Fibroblast of skin of scalp (primary cell): ENCODE measurements at places on chromosomes 11 and 22.

GRCh38 chr11:119615003-119615881, 113.8 kb downstream of the NECTIN1 start:
- DNase-seq: peak; percentile 48

DNA sequence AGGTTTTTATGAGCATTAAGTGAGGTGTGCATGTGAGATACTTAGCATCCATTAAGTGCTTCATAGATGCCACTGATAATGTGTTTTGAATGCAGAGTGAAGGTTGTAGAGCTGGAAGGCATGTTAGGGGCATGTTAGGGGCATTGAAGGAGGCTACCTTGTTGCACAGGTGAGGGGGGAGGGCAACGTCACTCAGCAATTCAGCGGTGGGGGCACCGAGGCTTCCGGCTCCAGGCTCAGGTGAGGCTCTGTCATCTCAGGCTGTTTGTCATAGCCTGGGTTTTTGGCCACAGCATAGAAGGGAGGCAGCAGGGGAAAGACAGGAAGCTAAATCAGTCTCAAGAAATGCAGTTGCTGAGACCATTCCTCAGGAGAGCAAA, 299.0 kb downstream of the NTM start:
- no peak for DNase-seq

GRCh38 chr11:107783121-107783520, 71.3 kb upstream of the SLN start:
- peak; percentile 35 for DNase-seq

DNA sequence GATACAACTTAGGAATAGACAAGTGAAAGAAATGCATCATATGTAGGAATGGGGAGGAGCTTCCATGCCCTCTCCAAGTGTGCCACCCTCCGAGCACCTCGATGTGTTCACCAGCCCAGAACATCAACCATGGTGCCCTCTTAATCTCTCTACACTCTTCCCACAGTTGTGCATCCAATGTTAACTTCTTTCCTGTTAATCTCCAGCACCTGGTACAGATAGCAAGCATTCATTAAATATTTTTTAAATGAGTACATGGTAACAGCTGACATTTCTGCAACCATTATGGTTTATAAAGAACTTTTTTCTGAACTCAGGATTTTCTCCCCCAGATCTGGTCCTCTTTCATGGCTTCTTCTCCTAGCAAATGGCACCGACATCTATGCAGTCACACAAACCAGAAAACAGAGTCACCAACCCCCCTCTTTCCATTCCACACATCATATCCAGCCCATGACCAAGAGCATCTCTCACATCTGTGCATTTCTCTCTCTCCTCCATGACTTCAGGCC, 118.1 kb upstream of the CLPB start:
- no peak for DNase-seq

GRCh38 chr22:50257451-50258360, 3.8 kb downstream of the MAPK12 start:
- DNase-seq: no peak

DNA sequence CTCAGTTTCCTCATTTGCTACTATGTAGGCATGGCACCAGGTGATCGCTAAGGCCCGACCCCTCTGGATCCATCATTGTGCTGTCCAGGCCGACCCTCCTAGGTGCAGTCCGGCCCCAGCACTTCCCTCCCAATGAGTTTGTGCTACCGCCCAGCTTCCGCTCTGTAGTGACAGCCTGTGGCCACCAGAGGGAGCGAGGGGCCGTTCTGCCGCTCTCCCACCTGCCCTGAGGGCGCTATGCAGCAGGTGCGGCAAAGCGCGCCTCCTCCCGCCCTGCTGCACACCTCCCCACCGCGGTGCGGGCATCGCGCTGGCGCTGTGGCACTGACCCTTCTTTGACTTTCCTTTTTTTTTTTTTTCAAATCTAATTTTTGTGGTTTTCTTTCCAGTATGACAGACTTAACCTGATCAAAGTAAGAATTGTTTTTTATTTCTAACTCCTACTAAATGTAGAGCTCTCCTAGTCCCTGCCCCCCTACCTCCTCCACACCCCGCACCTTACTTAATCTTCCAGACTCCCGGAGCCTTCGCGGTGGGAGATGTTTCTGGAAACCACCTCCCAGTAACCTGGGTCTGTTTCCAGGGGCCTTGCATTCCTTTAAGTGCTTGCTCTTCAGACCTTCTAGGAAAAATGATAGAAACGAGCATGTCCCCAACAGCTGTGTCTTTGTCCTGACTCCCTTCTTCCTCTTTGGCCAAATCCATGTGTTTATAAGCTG, 73.7 kb downstream of the SCN3B start:
- peak; percentile 37 for DNase-seq

DNA sequence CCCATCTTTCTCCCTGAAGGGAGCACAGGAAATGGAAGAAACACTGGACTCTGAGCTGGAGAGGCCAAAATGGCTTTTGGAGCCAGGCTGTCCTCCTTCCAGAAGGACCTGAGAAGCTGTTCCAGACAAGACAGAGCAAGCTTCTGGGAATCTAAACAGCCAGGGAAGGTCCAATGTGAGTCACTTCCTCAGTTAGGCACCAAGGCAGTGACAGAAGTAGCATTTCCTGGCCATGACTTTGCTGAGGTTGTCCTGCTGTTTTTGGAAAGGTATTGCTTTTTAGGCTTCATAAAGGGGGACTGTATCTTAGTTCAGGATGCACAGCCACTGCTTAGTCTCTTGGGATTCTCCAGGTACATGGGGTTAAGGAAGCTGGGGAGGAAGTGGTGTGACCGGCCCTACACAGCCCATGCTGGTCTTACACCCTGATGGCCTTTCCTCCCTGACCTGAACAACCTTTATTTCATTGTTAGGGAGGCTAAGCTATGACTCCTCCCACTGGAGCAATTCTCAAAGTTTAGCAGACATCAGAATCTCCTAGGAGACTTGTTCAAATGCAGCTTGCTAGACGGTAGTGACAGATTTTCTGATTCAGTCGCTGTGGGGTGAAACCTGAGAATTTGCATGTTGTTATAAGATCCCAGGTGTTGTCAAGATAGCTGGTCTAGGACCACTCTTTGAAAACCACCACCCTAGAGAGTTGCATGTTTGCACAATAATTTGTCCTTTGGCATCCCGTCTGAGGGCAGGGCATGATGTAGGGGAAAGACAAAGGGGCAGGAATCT, 6.8 kb upstream of the INSC start:
- peak; percentile 24 for DNase-seq

- DNase-seq: no peak
Measured at GRCh38 chr11:75642402-75643113, 26.3 kb downstream of the MAP6 start.

DNA sequence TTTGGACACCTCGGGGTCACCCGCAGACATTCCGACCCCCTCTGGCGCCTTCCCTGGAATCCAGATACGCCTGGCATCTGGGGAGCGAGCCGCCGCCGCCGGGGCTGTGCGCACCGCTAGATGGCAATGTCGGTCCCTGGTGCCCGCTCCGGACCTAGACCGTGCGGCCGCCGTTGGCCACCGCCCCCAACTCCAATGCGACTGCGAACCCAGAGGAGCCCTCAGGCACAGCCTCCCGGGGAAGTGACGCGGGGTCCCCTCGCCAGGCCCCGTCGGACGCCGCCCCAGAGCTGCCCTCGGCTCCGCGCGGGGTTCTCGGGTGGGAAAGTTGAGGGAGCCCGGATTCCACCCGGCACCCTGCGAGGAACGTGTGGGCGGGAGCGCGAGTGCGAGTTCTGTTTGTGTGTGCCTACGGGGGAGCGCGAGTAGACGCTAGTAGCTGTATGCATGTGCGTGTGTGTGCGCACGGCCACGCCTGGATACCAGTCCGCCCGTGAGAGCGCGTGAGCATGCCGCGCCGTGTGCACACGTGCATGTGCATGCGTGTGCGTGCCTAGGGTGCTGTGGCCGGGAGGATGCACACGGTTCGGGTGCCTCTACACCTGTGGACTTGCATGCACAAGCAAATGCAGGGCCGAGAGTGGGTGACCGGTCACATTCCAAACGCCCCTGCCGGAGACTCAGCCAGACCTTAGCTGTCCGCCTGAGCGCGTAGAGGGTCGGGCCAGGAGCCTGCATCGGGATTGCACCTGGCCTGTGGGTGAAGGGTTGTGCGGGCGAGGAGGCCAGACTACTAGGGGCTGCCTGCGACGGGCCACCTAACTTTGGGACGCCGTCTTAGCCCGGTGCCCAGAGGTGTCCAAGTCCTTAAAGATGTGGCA, 1.9 kb downstream of the CHRM4 start:
- DNase-seq: peak; percentile 61

GRCh38 chr11:1887451-1888346, 4.0 kb downstream of the PRR33 start:
- DNase-seq: no peak

DNA sequence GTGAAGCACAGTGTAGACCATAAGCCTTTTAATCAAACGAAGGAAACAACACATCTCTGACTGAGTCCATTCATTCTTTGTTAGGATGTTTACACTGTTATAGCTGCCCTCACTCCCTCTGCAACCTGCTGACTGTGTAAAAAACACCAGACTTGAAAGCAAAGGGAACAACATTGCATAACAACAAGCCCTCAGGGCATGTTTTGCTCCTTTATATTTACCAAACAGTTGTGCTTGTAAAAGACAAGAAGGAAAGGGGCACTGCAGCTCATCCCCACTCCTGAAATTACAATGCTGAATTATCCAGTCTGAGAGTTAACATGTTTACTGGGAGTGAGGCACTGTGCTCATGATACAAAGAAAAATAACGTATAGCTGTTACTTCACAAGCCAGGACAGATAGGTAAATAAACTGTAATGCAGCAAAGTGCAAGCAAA, 46.4 kb downstream of the RAB30 start:
- no peak for DNase-seq

- no peak for DNase-seq
Measured at GRCh38 chr22:47160141-47160541, 397.7 kb downstream of the TBC1D22A start.

GRCh38 chr11:59219836-59220235, 7.1 kb upstream of the MPEG1 start:
- no peak for DNase-seq

DNA sequence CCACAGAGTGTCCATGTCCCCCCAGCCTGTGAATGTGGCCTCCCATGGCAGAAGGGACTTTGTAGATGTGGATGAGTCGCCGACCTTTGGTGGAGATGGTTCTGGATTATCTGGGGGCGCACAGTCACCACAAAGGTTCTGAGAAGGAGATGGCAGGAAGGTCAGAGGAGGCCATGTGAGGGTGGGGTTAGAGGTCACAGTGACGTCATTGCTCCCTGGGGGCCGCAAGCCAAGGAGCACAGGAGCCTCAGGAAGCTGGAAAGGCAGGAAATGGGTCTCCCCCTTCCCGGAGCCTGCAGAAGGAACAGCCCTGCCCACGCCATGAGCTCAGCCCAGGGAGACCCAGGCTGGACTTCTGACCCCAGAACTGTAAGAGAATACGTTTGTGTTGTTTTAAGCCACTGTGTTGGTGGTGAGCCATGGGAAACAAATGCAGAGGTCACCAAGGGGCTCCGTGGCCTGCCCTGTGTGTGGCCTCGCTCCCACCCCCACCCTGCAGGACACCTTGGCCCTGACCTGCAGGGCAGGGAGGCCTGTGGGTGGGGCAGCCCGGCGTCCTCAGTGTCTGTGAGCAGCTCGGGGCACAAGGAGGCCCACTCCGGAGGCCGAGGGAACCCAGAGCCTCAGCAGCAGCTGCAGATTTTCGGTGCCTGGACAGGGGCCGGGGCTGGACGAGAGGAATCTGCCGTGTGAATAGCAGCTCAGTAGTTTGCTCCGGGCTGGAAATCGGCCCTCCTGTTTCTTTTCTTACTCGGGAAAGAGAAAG, 32.1 kb downstream of the GRAMD4 start:
- no peak for DNase-seq

DNA sequence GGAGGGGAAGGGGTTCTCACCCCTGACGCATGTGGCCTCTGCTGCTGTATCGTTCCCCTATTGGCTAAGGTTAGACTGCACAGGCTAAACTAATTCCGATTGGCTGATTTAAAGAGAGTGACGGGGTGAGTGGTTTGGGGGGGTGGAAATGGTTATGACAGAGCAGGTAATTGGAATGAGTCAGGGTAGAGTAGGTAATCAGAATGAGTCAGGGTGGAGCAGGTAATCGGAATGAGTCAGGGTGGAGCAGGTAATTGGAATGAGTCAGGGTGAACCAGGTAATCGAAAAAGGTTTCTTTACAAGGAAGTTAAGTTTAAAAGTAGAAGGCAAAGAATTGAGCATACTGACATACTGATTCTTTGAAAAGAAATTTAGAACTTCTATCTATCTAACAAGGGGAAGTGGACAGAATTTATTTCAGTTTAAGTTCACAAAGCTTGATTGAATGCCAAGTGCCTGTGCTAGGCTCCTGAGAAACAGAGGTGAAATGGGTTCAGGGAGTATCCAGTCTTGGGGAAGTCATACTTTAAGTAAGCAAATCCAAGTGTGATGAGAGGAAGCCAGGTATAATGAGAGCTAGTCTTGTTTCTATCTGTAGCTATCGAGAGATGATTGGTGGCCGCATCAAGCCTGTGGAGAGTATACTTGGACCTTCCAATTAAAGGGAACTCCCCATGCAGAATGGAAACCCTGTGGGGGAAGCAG, 58.0 kb downstream of the C11orf91 start:
- DNase-seq: no peak

DNA sequence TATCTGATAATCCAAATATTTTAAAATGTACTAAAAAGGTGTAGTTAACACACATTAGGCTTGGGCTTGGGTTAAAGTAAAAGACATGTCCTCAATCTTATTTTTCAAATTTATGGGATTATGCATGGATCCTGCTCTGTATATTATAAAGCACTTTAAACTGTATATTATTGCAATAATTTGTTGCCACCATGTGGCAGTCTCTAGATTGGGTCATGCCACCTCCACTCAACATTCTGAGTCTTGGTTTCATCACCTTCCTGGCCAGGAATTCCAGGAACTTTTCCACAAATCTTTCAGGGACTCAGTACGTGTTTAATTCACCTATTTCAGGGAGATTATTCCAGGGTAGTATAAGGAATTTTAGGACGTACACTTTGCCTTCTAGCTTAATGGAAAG, 695.5 kb downstream of the FAM181B start:
- DNase-seq: peak; percentile 9

- DNase-seq: peak; percentile 42
Measured at GRCh38 chr11:93236741-93237675, 39.2 kb upstream of the SLC36A4 start.

- no peak for DNase-seq
Measured at GRCh38 chr11:20458905-20459632, 71.6 kb downstream of the PRMT3 start.
